ENCODE measurements at places on chromosomes 11 and 22.

GRCh38 chr22:43015677-43016042, 711 bp upstream of the PACSIN2 start:
- DNase-seq, result no peak

- no peak for DNase-seq
These were observed 7.6 kb upstream of the NUCB2 start for GRCh38 chr11:17268902-17269301.

- DNase-seq, result no peak
These were observed 21.2 kb upstream of the MAP6 start for GRCh38 chr11:75689863-75690609.

GRCh38 chr22:34115722-34116121, 195.4 kb upstream of the LARGE1 start:
- DNase-seq, result no peak

GRCh38 chr11:6637871-6638270, 17.7 kb downstream of the DCHS1 start:
- no peak for DNase-seq

DNA sequence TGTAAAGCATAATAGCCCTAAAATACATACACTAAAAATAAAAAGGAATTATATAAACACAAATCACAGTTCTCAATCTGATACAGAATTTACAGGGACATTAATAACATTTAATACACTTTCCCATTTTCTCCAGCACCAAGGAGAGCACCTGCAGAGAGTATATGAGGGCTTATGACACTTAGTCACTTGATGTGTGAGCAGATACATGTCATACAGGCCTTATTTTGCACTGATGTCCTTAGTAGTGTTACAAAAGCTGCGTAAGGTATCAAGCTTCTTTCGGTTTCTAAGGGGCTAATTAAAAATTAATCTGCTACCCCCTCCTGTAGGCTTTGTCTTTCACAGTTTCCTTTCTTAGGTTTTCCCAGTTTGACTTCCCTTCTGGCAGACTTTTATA, 61.3 kb downstream of the TRIM44 start:
- no peak for DNase-seq

DNA sequence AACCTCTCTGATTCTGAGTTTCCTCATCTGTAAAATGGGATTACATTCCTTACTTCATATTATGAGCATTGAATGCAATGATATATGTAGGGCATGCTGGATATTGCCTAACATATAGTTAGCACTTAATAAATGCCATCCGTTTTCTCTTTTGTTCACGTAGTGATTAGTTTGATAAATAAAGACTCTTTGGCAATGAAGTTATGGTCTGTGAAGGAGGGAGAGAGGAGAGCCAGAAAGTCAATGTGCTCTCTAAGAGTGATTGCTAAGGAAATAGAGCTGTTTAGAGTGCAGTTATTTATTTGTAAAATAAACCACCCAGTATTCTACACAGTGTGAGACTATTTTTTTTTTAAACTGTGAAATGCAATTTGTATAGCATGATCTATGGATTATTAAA, 207.9 kb upstream of the E2F8 start:
- no peak for DNase-seq

- DNase-seq, result no peak
These were observed 386.9 kb downstream of the ETS1 start for GRCh38 chr11:128200467-128200866.

- DNase-seq, result no peak
These were observed 21.4 kb upstream of the TUB start for GRCh38 chr11:8059571-8060011.

- no peak for DNase-seq
These were observed 25.2 kb upstream of the CARD16 start for GRCh38 chr11:105070306-105070705.

- no peak for DNase-seq
These were observed 27.4 kb upstream of the SEZ6L start for GRCh38 chr22:26141831-26142230.

DNA sequence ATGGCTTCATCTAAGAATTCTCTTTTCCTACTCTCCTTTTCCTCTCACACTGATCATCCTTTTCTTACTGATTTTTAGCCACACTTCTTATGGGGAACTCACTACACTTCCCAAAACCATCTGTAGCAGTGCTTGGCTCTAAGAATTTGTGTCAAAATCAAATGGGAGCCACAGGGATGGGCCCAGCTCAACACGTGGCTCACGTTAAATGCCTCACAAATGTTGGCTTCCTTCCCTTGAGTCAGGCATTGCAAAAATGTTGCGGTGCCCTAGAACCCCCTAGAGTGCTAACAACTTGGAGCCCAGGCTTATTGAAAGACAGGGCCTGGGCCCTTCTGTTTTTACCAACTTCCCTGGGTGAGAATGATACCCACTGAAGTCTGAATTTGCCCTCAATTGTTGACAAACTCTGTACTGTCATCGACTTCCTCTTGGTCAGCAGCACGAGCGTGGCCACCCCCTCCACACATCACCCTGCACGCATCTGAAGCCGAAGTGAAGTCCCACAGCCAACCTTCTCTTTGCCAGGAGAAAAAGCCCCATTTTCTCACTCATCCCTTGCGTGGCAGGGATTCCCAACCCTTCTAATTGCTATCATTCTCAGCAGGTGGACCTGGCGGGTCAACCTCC, 69.7 kb downstream of the ELFN2 start:
- no peak for DNase-seq

DNA sequence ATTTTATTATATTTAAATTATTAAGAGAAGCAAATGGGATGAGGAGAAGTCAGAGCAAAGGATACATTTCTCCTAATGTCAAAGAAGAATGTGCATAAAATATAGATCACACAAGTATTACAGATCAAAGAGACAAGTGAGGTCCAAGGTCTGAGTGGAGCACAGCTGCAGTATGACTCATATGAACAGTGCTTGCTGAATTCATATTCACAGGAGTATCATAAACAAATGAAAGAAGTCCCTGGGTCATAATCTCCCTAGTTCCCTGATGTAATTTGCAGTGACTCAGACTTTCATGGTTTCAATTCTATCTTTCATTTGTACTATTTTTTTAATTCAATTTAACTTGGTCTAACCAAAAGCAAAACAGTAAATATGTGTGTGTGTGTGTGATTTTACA, 499.0 kb upstream of the CCDC179 start:
- DNase-seq, result no peak

- DNase-seq, result no peak
These were observed 77.0 kb downstream of the ST3GAL4 start for GRCh38 chr11:126432525-126432924.

DNA sequence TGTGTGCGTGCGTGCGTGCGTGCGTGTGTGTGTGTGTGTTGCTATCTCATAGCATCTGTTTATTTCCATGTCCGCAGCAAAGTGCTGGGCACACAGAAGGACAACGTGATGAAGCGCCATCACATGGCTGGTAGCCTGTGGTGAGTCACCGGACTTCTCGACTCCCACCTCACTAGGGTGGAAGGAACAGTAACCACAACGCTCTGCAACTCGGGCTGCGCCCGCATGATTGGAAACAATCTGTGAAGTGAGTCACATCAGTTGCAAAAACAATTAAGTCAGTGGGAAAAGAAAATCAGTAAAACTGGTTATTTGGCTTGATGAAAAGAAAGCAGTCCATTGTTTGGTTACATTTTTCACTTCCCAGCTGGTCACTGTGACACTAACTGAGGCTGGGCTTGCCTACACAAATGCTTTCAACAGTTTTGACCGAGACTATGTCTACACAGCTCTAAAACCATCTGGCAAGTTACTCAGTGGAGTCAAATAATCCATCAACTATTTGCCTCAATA, 437.3 kb upstream of the CADM1 start:
- DNase-seq, result no peak

GRCh38 chr11:102451681-102452460, 694 bp downstream of the TMEM123 start:
- DNase-seq, result peak; percentile 54

DNA sequence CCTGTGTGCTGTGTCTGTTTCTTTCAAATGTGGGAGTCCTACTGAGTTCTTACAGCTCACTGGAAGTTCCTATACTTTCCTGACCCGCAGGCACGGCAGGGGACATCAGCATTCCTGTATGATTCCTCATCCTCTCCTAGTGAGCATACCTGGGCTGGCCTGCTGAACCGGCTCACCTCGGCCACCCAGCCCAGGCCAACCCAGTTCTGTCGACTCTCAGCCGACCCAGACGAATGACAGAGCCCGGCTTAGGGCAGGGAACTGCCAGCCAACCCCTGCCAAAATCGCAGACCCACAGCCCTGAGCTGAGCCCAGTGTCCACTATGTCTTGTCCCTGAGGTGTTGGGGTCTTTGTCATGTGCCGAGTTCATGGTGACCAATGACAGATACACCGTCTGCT, 339.7 kb downstream of the BRD1 start:
- no peak for DNase-seq

DNA sequence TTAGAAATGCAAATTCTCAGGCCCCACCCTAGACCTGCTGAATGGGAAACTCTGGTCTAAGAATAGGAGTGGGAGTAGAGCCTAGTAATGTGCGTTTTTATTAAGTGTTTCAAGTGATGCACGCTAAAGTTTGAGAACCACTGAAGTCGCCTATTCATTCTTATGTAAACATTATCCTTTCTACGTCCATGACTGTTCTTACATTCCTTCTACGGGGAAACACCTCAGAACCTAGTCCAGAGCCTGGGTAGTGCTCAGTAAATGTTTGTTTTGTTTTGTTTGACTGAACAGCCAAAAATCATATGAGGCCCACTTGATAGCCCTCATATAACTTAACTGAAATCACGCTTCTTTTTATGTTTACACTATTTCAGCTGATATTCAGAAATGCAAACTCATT, 29.8 kb downstream of the VSIG10L2 start:
- no peak for DNase-seq

DNA sequence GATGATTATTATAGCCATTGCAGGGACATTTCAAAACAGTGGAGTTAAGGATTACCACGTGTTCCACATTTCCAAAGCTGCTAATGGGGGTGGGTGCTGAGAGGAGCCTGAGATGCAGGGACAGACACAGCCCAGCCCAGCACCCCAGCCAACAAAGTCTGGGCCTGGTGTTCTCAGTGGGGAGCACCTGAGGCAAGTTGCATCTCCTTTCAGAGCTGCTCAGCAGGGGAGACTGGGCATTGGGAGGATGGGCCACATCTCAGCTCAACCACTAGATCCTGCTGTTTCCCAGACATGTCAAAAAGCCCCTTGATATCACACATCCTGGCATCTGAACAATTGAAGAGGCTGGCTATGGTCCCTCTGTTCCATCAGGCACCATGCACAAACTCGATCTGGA, 458.0 kb upstream of the KIRREL3 start:
- no peak for DNase-seq

DNA sequence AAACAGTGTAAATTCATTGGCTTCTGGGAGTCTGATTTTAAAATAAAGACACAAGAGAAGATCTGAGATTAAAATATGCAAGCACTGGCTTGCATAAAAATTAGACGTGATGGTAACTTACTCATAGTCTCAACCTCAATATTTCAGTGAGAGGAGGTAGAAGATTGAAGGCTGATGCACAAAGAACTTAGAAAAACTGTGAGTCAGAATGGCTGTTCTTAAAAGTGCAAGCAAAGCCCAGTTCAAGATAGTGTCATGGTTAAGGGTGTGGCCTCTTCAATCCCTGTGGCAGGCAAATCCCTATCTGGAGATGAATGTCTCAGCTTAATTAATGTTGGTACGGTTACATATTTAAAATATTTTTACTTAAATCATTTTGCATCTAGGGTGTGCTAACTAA, 33.6 kb upstream of the FIBIN start:
- no peak for DNase-seq

DNA sequence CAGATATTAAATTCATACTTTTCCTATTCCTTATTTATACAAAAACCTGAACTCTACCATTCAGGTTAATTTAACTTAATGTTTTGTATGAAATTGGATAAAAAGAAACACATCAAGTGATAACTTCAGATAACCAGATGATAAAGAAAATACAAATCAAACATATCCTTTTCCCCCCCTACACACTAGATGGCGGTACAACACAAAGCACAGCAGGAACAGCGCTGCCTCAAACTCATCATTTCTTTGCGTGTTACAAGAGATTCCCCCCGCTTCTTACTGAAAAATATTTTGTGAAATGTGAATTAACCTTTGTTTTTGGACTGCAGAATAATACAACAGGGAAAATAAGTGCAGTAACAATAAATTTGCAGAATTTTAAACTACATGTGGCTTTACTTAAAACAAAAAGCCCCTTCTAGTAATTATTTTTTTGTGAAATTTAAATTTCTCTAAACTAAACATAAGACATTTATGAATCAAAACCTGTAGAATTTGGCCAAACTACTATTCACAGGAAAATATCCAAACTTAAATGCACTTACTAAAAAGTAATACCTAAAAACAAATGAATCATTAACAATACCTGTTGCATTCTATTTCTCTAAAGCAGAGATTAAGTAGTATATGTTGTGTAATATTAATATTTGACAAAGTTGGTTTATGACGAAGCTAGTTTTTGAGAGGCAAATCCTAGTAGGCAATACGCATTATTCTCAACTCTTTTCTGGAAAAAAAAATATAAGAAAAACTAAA, 74.4 kb downstream of the ARHGAP32 start:
- DNase-seq, result no peak
